ENCODE measurements at places on chromosomes 5 and 9.
A peak's percentile ranks its signal among the peaks of the same experiment; 100 is the strongest.

GRCh38 chr9:112285056-112285455 lies 48.4 kb downstream of the PTBP3 start:
- DNase-seq: no peak

GRCh38 chr9:112443200-112443599 lies 43.4 kb upstream of the KIAA1958 start:
- no peak for DNase-seq

DNA sequence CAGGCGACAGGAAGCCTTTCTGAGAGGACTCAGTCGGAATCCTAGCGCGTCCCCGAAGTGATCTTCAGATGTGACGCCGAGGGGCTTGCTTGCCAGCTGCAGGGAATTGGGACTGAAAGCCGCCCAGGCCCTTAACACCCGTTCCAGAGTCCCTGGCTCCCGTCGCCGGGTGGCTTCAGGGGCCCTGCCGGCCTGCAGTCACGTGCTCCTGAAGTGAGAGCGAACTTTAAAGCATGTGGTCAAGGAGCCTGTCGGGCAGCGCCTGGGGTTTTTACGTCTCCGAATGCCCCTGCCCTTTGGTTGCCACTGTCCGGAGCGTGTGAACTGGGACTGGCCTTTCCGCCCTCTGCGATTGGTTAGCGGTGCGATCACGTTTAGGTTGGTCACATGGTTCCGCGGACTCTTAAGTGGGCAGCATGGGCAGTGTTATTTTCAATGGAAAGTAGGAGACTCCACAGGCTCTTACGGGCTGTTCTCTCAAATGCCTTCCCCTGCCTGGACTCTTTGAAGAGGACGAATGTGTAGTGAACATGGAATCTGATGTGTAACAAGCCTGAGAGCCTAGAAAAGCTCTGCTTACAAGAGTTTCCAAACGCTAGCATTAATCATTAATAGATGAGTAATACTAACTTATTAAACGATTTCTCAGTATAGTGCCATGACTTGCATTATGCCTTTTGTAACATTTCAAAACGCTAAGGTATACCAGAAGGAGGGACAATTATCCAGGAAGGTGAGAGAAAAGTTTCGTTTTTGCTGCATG lies 1.9 kb downstream of the VLDLR start:
- peak; percentile 15 for DNase-seq

- DNase-seq: no peak
These were observed 101.5 kb downstream of the SPATA31D1 start for GRCh38 chr9:82090046-82090445.

DNA sequence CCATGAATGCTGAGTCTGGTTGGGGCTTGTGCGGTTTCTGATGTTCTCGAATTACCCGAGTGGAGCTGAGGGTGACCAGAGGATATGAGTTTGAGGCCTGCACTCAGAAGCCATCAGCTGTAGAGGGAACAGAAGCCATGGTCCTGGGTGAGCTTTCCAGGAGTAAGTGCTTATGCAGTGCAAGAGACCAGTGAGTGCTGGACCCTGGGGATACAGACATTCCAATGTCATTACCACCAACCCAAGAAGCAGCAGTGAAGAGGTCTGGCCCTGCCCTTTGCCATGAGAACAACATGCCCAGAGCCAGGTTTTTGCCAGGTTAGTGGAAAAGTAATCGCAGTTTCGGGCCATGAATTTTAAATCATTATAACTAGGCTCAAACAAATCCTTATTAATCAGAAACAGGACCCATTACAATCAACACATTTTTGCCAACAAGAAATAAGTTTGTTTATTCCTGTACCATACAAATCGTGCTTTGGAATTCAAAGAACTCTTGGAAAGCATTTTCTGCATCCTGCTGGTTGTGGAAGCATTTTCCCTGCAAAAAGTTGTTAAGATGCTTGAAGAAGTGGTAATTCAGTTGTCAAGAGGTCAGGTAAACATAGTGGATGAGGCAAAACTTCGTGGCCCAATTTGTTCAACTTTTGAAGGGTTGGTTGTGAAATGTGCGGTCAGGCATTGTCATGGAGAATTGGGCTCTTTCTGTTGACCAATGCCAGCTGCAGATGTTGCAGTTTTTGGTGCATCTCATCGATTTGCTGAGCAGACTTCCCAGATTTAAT lies 154.6 kb downstream of the SYK start:
- no peak for DNase-seq

- no peak for DNase-seq
These were observed 702.9 kb upstream of the GRAMD2B start for GRCh38 chr5:125720348-125720685.

DNA sequence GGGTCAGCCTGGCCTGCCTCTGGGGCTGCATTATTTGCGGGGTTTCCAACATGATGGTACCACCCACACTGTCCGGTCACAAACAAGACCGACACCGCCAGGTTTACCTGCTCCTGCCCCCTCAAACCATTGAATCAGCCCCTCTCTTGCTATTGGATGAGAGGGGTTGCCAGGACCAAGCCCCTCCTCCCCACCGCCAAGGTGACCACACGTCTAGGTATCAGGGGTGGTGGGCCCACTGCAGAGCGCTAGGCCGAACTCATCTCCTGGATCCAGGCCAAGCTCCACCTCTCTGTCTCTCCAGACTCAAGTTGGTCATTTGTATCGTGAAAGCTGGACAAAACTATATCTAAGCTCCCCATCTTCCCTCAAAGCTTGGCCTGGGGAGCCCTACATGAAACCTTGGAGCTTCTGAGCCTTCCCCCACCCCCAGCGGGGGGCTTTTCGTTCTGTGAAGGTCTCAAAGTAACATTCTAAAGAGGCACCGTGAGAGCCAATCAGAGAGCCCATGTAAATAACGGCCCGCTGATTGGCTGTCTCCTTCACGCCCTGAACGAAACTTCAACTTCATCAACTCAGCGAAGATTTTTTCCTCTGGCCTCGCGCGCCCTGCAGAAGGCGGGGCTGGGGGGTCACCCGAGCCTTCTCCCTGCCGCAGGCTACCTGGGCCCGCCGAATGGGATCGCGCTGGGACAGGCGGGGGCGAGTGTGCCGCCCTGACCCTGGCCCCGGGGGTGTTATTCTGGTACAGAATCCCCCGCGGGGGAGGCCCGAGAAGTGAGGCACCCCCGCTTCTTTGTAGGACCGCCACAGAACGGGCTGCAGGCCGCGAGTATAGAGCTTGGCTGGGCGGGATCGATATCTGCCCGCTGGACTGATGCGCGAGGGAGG lies 49.6 kb upstream of the PSD2 start:
- peak; percentile 60 for DNase-seq

- no peak for DNase-seq
These were observed 73.3 kb upstream of the ORM1 start for GRCh38 chr9:114249424-114250234.
